A549 treated with DMSO at 1 μM for 4 hours (cell line): ENCODE measurements at places on chromosomes 2 and 18. TPM values are rescaled to one million over a fixed set of nuclear protein-coding genes. Genes with fewer than 3 reads are reported as not detected.

The CHRNG gene
- total RNA-seq: not detected in 5 replicates

The AUP1 gene
- total RNA-seq: 194 to 263 TPM (median 239 TPM) in 5 replicates

The ADD2 gene
- 23.1 to 29.2 TPM (median 25.3 TPM) in 5 replicates for total RNA-seq

The UGT1A3 gene
- total RNA-seq: 0.06 to 0.16 TPM (median 0.13 TPM) in 4 of 5 replicates, not detected in the other

The CHRNA1 gene
- not detected in 5 replicates for total RNA-seq

The SAG gene
- total RNA-seq: not detected in 5 replicates

The AQP12B gene
- total RNA-seq: not detected in 5 replicates

The GPR45 gene
- total RNA-seq: not detected in 5 replicates

The LYG2 gene
- total RNA-seq: not detected in 5 replicates

The RBMS1 gene
- total RNA-seq: 53.9 to 71.5 TPM (median 64.4 TPM) in 5 replicates

The IL1F10 gene
- not detected in 5 replicates for total RNA-seq

The KLHL41 gene
- total RNA-seq: 0.14 to 0.20 TPM (median 0.17 TPM) in 5 replicates

The ZNF142 gene
- 15.5 to 21.3 TPM (median 19.5 TPM) in 5 replicates for total RNA-seq

The KCMF1 gene
- total RNA-seq: 87.0 to 101 TPM (median 93.2 TPM) in 5 replicates

The SCG2 gene
- 0.94 to 1.5 TPM (median 1.2 TPM) in 5 replicates for total RNA-seq

The CDKL4 gene
- not detected in 5 replicates for total RNA-seq

The PRSS56 gene
- total RNA-seq: 0.09 to 0.16 TPM (median 0.12 TPM) in 4 of 5 replicates, not detected in the other

The GAD1 gene
- total RNA-seq: 0.41 to 1.1 TPM (median 0.68 TPM) in 5 replicates

The MTIF2 gene
- 39.3 to 46.1 TPM (median 44.7 TPM) in 5 replicates for total RNA-seq

The NTSR2 gene
- not detected in 5 replicates for total RNA-seq

The PKDCC gene
- total RNA-seq: 24.5 to 32.9 TPM (median 29.4 TPM) in 5 replicates

The OTOS gene
- 0.21 TPM in 1 of 5 replicates, not detected in the others for total RNA-seq

The ZNF396 gene
- 0.65 to 0.91 TPM (median 0.78 TPM) in 5 replicates for total RNA-seq

The FBXO48 gene
- 0.49 to 0.81 TPM (median 0.71 TPM) in 5 replicates for total RNA-seq

The MIB1 gene
- total RNA-seq: 6.9 to 12.6 TPM (median 11.3 TPM) in 5 replicates

The SGPP2 gene
- 0.15 to 0.31 TPM (median 0.20 TPM) in 5 replicates for total RNA-seq

The SERPINB11 gene
- total RNA-seq: 0.07 to 0.08 TPM in 2 of 5 replicates, not detected in the others

The SNX17 gene
- 140 to 146 TPM (median 141 TPM) in 5 replicates for total RNA-seq

The DNAH7 gene
- total RNA-seq: 0.93 to 1.6 TPM (median 1.2 TPM) in 5 replicates

The SCN9A gene
- total RNA-seq: 3.8 to 6.3 TPM (median 5.0 TPM) in 5 replicates

The ELOA2 gene
- total RNA-seq: not detected in 5 replicates

The SCLY gene
- 19.7 to 26.6 TPM (median 23.2 TPM) in 5 replicates for total RNA-seq

The OSBPL6 gene
- total RNA-seq: 7.3 to 9.1 TPM (median 8.4 TPM) in 5 replicates

The DSEL gene
- total RNA-seq: 0.34 to 0.55 TPM (median 0.40 TPM) in 5 replicates

The ATG16L1 gene
- total RNA-seq: 49.2 to 59.4 TPM (median 51.6 TPM) in 5 replicates

The EPB41L3 gene
- total RNA-seq: 0.09 to 0.32 TPM (median 0.16 TPM) in 5 replicates

The RESP18 gene
- not detected in 5 replicates for total RNA-seq

The ANKRD29 gene
- 10.0 to 14.9 TPM (median 12.6 TPM) in 5 replicates for total RNA-seq

The RFTN2 gene
- total RNA-seq: not detected in 5 replicates

The CMPK2 gene
- 0.87 to 1.6 TPM (median 1.1 TPM) in 5 replicates for total RNA-seq

The ATP6V1B1 gene
- total RNA-seq: 1.6 to 3.8 TPM (median 1.8 TPM) in 5 replicates

The DGUOK gene
- 140 to 153 TPM (median 149 TPM) in 5 replicates for total RNA-seq

The WNT6 gene
- 0.05 to 0.15 TPM (median 0.10 TPM) in 4 of 5 replicates, not detected in the other for total RNA-seq

The LAMA1 gene
- 0.06 to 0.31 TPM (median 0.11 TPM) in 5 replicates for total RNA-seq

The CFAP221 gene
- total RNA-seq: 0.17 to 0.47 TPM (median 0.33 TPM) in 5 replicates

The SEPTIN10 gene
- 46.6 to 73.0 TPM (median 61.4 TPM) in 5 replicates for total RNA-seq

The GAREM1 gene
- total RNA-seq: 2.0 to 3.0 TPM (median 2.9 TPM) in 5 replicates

The FTCDNL1 gene
- 2.2 to 3.0 TPM (median 2.6 TPM) in 5 replicates for total RNA-seq

The IL18RAP gene
- 0.02 to 0.06 TPM in 2 of 5 replicates, not detected in the others for total RNA-seq

The SCYGR4 gene
- not detected in 5 replicates for total RNA-seq

The CAB39 gene
- total RNA-seq: 46.2 to 63.4 TPM (median 58.5 TPM) in 5 replicates

The IL1R2 gene
- 0.62 to 1.1 TPM (median 0.72 TPM) in 5 replicates for total RNA-seq

The TEKT4 gene
- not detected in 5 replicates for total RNA-seq

The SPATA3 gene
- total RNA-seq: not detected in 5 replicates

The HOXD4 gene
- total RNA-seq: 0.22 to 0.55 TPM (median 0.36 TPM) in 5 replicates

The LAMA3 gene
- total RNA-seq: 29.5 to 44.3 TPM (median 41.7 TPM) in 5 replicates
